ENCODE measurements at places on chromosomes 1 and 21.

GRCh38 chr21:38631676-38632075, 133.4 kb upstream of the ERG start:
- no peak for DNase-seq

DNA sequence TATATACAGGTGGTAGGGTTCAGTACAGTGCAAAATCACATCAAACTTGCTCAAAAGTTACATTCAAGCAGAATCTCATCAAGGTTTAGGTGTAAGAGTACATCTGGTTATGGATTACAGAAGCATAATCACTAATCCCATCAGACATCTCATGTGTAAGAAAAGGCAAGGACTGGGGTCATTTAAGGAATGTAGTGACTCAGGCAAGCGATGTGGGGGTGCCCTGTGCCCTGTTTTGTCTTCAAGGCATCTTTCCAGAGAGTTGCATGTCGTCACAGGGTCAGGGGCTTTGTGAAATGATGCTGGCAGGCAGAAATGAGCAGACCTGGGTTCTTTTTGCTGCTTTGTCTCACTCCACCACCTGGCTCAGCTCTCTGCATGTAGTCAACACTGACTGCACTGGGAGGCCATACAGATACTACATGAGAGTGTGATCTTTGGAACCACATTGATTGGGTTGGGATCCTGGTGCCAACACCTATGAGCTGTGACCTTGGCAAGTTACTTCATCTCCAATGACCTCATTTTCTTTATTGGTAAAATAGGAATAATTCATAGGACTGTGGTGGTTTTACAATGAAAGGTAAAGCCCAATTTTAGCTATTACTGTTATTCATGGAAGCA, 8.2 kb upstream of the HHIPL2 start:
- DNase-seq: no peak

GRCh38 chr1:1833916-1834325, 55.7 kb upstream of the NADK start:
- no peak for DNase-seq

DNA sequence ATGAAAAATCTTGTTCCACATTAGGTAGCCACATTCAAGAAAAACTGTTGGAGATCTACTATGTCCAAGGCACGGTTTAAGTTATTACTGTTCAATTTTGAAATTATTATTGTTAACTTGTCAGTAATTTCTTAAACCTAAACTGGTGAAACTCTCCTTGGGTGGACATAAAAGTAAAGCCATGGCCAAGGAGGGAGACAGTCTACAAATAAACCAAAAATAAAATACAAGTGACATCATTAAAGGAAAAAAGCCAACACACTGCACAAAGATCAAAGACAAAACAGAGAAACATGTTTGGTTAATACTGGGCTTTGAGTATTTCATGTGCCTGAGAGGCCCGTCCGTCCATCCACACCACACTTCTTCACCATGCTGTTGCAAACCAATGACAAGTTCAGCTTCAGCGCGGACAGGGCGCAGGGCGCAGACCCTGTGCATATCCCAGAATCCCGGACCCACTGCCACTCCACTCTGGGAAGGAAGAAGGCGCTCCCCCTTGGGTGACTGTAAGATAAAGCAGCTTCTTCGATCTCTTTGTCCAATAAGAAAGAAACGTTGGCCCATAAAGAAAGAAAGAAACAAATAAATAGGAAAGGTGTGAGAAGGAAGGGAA, 918 bp upstream of the RASAL2 start:
- no peak for DNase-seq

- no peak for DNase-seq
Observed at GRCh38 chr1:22225858-22226589, 83.1 kb upstream of the WNT4 start.

- DNase-seq: no peak
Observed at GRCh38 chr1:209625791-209626285, 26.4 kb downstream of the LAMB3 start.

GRCh38 chr1:43300378-43301094, at the start of gene TIE1:
Gene TIE1 (plus strand): TSS chr1:43300982. CDS start chr1:43301072, 90 bp downstream.
- DNase-seq: no peak

DNA sequence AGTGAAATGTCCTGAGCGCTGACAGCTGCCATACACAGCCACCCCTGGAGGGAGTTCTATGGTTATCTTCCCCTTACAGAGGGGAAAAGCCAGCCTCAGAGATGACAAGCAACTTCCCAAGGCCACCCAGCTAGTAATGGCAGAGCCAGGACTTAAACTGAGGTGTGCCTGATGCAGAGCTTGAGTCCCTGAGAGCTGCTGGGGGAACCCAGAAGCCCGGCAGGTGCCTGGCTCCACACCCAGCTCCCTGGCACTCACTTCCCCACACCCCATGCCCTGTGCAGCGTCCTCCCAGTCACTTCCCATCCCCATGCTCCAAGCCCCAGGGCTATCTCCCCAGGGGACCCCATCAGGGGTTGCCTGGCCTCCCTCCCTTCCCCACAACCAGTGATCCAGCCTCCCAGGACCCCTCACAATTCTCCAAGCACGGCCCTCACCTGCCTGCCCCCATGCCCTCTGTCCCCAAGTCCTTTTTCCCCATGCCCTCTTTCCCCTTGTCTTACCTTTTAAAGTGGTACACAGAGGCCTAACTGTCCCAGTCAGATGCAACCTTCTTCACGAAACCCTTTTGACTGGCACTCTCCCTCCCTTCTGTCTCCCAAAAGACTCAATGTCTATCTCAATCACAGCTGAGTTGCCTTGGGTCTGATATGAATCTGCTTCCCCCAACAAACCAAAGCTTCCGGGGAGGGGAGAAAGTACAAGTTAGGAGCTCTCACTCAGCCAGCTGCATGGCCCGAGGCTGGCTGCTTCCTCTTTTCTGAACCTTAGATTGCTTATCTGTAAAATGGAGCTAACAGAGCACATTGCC, 39.8 kb upstream of the LRP8 start:
- no peak for DNase-seq

GRCh38 chr1:160726114-160726497, 12.9 kb upstream of the SLAMF7 start:
- DNase-seq: no peak

DNA sequence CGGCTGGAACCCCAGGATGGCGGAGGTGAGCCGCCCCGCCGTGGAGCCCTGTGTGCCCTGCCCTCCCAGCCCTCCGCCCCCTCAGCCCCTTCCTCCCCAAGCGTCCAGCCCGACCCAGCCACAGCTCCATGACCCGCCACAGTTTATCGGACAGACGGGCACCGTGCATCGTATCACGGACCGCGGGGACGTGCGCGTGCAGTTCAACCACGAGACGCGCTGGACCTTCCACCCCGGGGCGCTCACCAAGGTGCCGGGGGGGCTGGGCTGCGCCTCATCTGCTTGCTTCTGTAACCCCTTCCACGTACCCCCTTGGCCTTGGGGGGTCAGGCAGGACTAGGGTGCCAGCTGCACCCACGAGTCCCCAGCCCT, 6.6 kb upstream of the MMP23B start:
- DNase-seq: no peak

DNA sequence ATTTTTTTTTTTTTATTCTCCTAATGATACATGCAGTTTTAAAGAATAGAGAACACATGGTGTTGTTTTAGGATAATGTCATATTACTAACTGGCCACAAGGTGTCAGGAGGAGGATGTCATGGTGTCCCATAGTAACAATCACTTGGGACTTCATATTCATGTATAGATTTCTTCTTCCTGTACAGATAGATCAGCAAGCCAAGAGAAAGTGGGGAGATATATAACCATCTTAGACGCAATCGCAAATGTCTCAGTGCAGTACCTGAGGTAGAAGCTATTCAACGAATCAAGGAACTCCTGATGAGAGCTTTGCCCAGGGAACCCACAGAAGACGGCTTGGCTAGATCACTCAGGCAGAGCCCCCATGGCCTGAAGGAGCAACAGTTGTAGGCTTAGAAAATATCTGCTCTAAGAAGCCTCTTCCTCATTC, 12.3 kb downstream of the OR2T11 start:
- DNase-seq: no peak

GRCh38 chr1:97999320-97999719, 78.5 kb upstream of the DPYD start:
- no peak for DNase-seq

DNA sequence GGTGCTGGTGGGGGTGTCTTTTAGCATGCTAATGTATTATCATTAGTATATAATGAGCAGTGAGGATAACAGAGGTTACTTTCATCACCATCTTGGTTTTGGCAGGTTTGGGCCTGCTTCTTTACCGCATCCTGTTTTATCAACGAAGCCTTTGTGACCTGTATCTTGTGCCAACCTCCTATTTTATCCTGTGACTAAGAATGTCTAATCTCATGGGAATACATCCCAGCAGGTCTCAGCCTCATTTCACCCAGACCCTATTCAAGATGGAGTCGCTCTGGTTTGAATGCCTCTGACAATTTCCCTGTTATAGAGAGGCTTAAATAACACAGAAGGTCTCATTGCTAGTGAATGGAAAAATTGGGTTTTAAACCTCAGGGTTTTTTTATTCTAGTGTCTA, 300.8 kb upstream of the PROX1 start:
- no peak for DNase-seq

DNA sequence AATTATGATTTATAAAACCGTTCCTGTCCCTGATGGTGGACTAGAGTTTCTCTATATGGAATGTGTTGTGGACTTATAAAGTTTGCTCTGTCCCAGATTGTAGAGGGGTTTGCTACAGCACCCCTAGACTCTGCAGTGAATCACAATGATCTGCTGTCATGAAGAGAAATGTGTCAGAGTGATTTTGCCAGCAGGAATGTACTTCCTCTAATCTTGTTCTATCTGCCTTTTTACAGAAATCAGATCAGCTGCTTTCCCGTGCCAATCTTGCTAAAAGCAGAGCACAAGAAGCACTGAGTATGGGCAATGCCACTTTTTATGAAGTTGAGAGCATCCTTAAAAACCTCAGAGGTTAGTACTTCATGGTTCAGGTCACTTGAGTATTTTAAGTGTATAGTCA, 52.0 kb downstream of the LAMC2 start:
- no peak for DNase-seq

GRCh38 chr1:14896381-14897079, 257.0 kb upstream of the TMEM51 start:
- DNase-seq: no peak

GRCh38 chr21:41774467-41775148, 7.8 kb upstream of the RIPK4 start:
- no peak for DNase-seq

GRCh38 chr21:36250423-36251075, 69.4 kb upstream of the MORC3 start:
- no peak for DNase-seq

DNA sequence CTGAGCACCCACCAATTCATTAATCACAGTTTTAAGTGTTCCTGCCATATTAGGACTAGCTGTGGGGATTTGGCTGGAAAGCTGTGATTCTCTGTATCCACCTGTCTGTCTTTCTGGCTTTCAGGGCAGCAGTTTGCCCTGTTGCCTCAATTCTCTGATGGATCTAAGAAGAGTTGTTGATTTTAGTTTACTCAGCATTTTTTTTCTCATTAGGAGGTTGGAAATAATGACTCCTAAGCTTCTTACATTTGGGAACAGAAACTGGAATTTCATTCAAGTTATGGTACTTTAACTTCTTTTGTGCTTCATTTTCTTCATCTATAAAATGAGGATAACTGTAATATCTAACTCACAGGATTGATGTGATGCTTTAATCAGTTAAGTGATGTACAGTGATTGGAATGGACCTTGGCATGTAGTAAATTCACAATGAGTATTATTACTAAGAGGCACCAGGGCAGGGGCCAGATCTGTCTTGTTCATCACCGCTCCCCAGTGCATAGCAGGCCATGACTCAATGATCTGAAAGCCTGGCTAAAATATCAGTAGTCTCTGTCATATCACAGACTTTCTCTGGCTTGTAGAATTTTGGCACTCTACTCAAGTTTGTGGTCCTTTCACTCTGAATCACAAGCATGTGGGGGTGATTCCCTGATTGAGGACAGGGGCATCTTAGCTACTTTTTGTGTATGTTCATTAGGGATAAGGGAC, 51.4 kb upstream of the GREM2 start:
- no peak for DNase-seq

DNA sequence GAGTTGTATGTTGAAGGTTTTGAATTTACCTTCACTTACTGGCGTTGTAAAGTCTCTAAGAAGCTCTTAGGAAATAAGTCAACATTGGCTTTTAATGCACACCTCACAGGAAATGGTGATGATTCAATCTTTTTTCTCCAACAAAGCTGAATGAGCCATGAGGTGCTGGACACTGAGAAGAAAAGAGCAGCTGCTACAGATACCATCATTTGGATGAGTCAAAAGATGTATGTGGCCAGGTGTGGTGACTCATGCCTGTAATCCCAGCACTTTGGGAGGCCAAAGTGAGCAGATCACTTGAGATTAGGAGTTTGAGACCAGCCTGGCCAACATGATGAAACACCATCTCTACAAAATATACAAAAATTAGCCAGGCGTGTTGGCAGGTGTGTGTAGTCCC, 3.3 kb upstream of the IL23R start:
- DNase-seq: no peak

GRCh38 chr1:201361652-201362504, 15.6 kb downstream of the TNNT2 start:
- no peak for DNase-seq

- DNase-seq: no peak
Observed at GRCh38 chr1:28591708-28592320, at the start of gene RAB42. Gene RAB42 (plus strand): TSS chr1:28592265. CDS start chr1:28592512, 247 bp downstream.

GRCh38 chr1:174788981-174789380, 210.8 kb upstream of the CACYBP start:
- DNase-seq: no peak

- DNase-seq: no peak
Observed at GRCh38 chr1:212188599-212189351, 96.4 kb upstream of the PPP2R5A start.

- no peak for DNase-seq
Observed at GRCh38 chr1:151006327-151007052, at the start of gene MINDY1. Gene MINDY1 (minus strand): TSS chr1:151006902. CDS start chr1:151002617, 4,285 bp downstream.

DNA sequence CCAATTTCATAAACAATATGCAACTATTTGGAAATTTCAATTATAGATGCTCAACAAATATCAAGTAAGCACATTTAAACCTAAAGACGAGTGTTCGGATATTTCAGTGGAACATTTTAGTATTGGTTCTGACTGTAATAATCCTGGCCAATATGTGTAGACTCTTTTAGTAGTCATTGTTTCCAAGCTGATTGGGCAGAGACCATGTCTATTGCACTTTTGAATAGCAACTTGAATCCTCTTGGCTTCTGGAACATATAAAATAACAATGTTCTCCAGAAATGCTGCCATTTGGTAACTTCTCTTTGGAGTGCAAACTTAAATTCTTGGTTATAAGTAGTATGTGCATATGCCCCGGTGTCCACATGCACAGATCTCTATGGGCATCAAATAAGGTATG, 205.5 kb upstream of the C1orf105 start:
- no peak for DNase-seq

GRCh38 chr1:205680073-205680851, at the start of gene SLC45A3:
Gene SLC45A3 (minus strand): TSS chr1:205680509. CDS start chr1:205664656, 15,853 bp downstream.
- DNase-seq: no peak

Data from activated T-helper 1 cell treated with Interleukin-2 at 50 U/mL for 16 hours (primary cell).